ENCODE measurements at places on chromosomes 1 and 21.

DNA sequence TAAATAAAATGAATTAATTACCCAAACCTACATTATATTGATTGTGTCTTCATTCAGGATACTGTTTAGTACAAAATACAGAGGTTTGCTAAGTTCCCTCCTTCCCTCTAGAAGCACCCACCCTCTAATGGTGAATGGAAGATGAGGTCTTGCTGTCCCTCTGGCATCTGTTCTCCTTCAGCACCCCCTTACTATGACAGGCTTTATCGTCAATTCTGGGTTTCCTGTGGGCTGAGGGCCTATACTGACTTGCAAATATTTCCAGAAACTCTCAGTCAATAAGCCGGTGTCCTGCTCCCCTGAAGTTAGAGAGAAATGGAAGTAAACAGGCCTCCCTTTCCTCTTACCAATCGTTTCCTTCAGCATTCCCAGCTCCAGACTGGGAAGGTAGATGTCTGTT is 13.2 kb downstream of the LAX1 start:
- DNase-seq, result no peak

- DNase-seq, result no peak
These were observed 6.7 kb downstream of the C1orf115 start for GRCh38 chr1:220696863-220697231.

GRCh38 chr21:25422610-25423608 is 184.4 kb downstream of the MRPL39 start:
- no peak for DNase-seq

DNA sequence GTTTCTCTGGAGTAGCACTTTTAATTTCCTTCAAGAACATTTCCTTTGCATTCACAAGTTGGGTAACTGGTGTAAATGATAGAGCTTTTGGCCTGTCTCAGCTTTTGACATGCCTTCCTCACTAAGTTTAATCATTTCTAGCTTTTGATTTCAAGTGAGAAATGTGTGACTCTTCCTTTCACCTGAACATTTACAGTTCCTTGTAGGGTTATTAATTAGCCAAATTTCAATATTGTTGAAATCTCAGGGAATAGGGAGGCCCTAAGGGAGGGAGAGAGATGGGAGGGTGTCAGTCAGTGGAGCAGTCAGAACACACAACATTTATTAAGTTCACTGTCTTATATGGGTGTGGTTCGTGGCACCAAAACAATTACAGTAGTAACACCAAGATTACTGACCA is 14.2 kb downstream of the AADACL3 start:
- DNase-seq, result no peak

Measured in CD4-positive, alpha-beta T cell treated with Interleukin-12 subunit alpha and Interleukin-12 subunit beta, for 1 hour (primary cell).